Hippocampal formation (tissue), 2 donors: ENCODE measurements at places on chromosomes 13 and 19.

- DNase-seq: no peak
Observed at GRCh38 chr19:46812977-46813838, 24.8 kb upstream of the SLC1A5 start.

- no peak for DNase-seq
Observed at GRCh38 chr19:33133438-33134031, 1.6 kb downstream of the WDR88 start.

- DNase-seq: no peak
Observed at GRCh38 chr13:44317752-44318151, 55.9 kb upstream of the SERP2 start.

GRCh38 chr13:41004875-41005693 is 14.0 kb downstream of the ELF1 start:
- no peak for DNase-seq
